ENCODE measurements at places on chromosomes 2 and 18.

- DNase-seq, result peak; percentile 39
Measured at GRCh38 chr2:235766278-235766677, 272.4 kb downstream of the AGAP1 start.

DNA sequence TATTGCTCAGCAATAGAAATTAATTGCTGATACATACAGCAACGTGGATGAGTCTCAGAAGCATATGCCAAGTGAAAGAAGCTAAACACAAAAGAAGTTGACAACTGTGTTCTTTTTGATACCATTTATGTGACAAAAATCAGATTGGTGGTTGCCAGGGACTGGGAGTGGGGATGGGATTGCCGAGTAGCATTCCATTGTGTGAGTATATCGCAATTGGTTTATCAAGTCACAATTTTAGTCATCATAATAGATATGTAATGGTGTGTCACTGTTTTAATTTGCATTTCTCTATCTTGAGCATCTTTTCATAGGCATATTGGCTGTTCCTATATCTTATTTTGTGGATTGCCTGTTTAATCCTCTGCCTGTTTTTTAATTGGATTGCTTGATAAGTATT is 20.9 kb downstream of the STRADB start:
- DNase-seq, result no peak

GRCh38 chr2:225893151-225893550 is 493.6 kb downstream of the NYAP2 start:
- no peak for DNase-seq

- DNase-seq, result peak; percentile 69
Measured at GRCh38 chr2:20635675-20636584, 15.0 kb downstream of the HS1BP3 start.

DNA sequence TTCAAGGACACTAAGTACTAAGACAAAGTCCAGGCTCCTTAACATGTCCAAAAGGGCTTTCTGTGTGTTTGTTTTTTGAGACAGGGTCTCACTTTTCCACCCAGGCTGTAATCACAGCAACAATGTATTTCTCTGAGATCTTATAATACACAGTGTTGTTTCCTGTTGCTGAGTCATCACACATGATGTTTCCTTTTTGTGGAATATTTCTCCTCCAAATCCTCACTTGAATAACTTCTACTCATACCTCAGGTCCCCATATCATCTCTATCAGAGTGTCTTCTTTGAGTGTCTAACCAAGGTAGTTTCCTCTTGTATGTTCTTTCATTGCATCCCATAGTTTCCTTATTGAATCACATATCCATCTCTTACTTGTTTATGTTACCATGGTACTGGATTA is 632.0 kb upstream of the PIK3C3 start:
- DNase-seq, result no peak

- DNase-seq, result no peak
Measured at GRCh38 chr2:222733846-222734702, 62.6 kb downstream of the MOGAT1 start.

DNA sequence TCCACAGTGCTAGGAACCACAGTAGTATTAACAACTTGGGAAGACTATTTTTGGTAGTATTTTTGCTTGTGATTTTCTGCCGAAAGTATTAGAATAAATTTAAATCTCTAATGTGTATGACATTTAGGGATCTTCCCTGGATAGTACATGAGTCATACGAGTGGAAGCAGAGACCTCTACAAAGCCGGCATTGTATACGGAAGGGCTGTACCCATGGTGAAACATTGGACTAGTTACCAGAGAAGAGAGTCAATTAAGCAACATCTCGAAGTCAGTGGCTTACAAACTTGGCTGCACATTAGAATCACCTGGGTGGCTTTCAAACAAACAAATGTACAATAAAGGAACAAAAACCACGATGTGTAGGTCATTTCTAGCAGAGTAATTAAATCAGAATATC is 1131.7 kb upstream of the LRRTM1 start:
- DNase-seq, result no peak

DNA sequence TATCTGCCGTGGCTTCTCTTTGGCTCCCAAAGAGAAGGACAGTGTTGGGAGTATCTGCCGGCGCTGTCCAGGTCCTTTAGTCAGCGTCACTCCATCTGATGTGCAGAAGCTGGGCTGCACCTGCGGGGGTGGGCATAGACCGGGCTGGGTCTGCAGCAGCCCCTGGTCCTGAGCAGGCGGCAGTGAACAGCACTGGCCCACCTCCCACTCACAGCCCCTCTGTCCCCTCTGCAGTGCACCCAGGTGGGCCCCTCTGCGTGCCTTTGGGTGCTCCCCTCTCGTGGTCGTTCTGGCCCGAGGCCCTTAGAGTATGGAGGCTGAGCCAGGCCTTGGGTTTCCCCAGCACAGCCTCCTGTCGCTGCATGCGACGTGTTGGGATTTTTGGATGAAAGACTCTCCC is 95.7 kb downstream of the USP40 start:
- DNase-seq, result no peak

- DNase-seq, result no peak
Measured at GRCh38 chr2:99035920-99036319, 99.9 kb upstream of the CRACDL start.

- no peak for DNase-seq
Measured at GRCh38 chr2:97708048-97708380, 5.4 kb upstream of the ZAP70 start.

DNA sequence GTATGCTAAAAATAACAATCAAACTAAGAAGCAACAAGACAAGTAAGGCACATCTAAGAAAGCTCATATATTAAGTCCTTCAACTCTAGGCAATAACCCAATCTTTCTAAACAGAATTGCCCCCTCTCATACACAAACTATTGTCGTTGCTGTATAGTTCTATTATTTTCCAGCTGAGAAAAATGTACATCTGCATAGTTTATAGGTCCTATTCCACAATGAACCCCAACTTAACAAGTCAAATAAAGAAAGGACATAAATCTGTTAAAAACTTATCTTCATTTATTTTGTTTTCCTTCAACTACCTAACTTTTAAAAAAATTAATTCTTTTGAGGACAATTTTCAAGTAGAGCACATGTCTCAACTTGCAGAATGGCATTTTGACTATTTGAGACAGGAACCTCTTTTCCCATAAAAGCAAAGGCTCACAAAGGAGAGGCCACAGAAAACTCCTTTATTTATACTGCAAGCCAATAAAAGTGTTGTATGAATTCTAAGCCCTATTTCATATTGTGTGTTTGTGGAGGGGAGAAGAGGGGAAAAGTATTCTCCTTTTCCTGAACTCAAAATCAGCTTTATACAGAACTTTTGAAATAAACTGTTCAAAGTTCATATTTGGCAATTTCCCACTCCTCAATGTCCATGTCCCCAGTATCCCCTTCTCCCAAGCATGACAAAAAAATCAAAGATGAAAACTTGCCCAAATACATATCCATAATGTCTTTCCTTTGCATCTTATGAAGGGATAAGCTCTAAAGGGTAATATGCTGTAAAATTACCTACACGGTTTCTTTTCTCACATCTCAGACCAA is 37.4 kb downstream of the RTN4 start:
- no peak for DNase-seq

DNA sequence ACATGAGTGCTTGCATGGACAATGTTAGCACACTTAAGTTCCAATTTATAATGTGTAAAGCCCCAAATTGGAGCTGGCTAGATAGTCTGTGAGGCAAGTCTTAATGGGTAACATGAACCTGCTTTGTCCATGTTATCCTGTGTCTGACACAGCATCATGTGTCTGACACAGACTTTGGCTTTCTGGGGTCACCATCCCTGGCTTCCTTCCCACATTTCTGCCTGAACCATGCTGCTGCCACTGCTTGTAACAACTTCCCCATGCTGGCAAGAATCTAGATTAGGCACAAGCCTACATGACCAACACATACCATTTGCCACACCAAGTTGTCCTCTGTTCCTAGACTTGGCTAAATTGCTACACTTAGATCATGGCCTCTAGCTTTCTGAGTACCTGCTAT is 49.8 kb upstream of the ZBTB7C start:
- DNase-seq, result no peak

DNA sequence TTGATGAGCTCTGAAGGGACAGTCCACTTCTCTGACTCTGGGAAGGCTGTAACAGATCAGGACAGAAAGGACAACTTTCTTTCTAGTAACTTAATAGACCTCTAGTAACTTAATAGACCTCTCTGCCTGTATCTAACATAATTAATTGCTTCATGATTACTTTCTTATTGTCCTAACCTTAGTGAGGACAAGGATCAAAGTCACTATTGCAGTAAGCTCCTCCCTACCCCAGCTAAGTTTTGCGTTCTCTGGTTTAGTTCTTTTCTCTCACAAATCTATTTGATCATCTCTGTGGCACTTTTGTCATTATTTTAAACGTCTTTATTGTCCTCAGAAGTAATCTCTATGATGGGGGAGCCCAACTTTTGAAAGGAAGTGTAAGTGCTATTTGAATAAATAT is 125.5 kb upstream of the UGP2 start:
- no peak for DNase-seq

DNA sequence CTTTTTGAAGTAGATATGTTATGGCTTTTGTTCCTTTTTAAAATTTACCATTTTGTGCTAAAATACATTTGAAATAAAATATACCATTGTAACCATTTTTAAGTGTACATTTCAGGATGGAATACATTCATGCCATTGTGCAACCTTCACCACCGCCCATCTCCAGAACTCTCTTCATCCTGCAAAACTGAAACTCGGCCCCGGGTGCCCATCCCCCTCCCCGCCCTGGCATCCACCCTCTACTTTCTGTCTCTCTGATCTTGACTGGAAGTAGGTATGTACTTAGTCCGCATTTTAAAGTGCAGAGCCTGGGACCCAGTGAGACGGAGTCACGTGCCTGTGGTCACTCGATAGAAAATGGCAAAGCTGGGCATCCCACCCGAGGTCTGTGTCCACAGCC is 45.6 kb downstream of the DIPK1C start:
- DNase-seq, result no peak

GRCh38 chr2:107132746-107133145 is 246.8 kb upstream of the ST6GAL2 start:
- no peak for DNase-seq

- no peak for DNase-seq
Measured at GRCh38 chr18:11323359-11323819, 174.0 kb upstream of the PIEZO2 start.

DNA sequence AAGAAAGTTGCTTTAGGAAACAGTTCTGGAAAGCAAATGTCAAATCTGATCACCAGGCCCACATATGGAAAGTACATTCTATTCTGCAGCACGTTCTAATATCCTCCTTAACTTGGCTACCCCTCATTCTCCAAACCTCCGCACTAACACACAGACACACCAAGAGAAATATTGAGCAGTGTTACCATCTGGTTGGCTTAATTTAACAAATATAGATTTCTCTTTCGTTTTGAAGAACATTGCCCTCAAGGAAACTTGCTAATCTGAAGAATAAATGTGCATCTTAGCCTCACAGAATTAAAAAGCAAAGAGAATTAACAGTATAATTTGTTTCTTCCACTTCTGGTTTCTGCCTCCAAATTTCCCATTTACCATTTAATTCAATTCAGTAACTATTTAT is 72.8 kb upstream of the TTC39C start:
- DNase-seq, result no peak
